ENCODE measurements at places on chromosomes 4 and X.
A peak's percentile ranks its signal among the peaks of the same experiment; 100 is the strongest.

- no peak for DNase-seq
Observed at GRCh38 chr4:112552668-112553067, 36.7 kb upstream of the NEUROG2 start.

DNA sequence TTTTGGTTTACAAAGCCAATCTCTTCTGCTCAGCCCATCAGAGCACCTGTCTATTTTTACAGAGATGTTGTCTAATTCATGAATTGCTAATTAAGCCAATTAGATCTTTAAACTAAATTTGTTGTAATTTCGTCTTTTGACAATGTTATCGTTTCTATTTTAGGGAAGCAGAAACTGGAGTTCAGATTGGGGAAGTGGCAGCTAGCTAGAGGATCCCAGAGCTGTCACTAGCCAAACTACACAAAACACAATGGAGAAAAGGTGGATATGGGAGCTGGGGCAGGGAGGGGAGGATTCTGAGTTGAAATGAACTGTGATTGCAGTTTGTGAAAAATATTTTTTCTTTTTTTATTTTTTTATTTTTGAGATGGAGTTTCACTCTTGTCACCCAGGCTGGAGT, 35.8 kb downstream of the CASP3 start:
- DNase-seq, result no peak

GRCh38 chr4:121370729-121371325, 10.0 kb downstream of the QRFPR start:
- DNase-seq, result peak; percentile 66

DNA sequence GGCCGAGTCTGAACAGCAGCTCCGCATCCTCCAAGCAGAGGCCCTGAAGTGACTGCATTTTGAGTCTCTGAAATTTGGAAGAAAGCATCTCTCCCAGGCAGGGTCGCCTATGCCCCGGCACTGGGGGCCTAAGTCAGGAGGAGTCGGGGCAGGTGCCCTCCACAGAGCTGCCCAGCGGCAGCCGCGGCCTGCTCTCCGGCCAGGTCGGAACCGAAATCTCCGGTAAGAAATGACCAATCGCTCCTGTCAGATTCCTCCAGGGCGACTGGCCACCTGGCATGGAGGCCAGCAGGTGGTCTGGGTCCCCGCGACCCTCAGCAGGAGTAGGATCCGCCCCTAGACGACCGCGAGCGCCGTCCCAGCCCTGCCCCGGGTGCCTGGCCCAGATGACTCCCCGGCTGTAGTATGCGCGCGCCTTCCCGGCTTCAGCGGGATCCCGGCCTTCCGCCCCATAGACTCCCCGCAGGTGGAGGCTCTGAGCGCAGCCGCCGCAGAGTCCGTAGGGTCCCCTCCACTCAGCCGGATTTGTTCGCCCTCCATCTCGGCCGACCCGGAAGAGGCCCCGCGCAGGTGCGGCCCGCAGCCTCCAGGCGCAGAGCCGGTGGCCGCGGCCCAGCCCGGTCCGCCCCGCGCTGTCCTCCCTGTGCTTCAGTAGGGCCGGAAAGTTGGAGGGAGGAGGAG, 1.5 kb downstream of the NKX1-1 start:
- DNase-seq, result no peak

GRCh38 chrX:82237328-82237727, 1035.4 kb downstream of the SH3BGRL start:
- DNase-seq, result no peak

GRCh38 chr4:156581282-156582063, 390.1 kb downstream of the PDGFC start:
- DNase-seq, result no peak

DNA sequence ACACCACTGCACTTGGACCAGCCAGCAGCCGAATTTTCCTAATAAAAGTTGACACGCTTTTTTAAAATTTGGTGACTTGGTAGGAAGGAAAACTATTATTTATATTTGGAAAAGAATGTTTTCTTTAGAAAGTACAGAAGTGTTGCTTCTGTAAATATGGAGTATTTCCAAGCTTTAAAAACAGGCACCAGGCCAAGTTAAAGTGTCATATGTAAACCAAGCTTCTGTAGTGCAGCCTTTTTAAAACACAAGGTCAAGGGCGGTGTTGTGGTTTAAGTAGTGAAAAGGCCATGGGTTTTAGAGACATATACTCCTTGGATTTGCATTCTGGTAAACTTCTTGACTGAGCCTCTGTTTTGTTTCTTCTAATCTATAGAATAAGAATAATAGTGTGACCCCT, 62.7 kb downstream of the TRIM2 start:
- no peak for DNase-seq

- no peak for DNase-seq
Observed at GRCh38 chr4:89171176-89171805, 60.0 kb downstream of the TIGD2 start.

DNA sequence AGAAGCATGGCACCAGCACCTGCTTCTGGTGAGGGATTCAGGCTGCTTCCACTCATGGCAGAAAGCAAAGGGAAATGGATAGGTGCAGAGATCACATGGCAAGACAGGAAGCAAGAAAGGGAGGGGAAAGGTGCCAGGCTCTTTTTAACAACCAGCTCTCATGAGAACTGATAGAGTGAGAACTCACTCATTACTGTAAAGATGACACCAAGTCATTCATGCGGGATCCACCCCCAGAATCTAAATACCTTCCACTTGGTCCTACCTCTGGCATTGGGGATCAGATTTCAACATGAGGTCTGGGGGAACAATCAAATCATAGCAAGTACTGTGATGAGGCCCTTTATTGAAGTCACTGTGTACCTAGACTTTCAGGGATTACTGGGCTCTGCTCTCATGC, 72.0 kb upstream of the PRDM5 start:
- DNase-seq, result no peak

- DNase-seq, result no peak
Observed at GRCh38 chrX:31366041-31366440, 294.2 kb upstream of the FTHL17 start.

DNA sequence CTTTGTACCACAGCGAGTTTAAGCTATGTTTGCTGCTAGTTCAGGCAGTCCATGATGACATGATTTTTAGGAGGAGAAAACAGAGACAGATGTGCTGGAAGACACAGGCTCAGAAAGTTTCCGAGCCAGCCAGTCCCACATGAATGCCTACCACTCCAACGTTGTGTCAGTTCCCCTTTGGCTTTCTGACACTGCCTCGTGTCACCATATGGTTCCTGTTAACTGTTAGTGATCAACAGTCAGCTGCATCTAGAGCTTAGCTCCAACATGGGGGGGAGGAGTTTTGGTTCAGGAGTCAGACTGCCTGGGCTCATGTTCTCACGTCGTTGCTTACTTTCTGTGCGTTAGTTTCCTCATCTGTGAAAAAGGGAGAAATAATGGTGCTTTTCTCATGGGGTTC, 343.7 kb downstream of the MID1IP1 start:
- DNase-seq, result no peak

DNA sequence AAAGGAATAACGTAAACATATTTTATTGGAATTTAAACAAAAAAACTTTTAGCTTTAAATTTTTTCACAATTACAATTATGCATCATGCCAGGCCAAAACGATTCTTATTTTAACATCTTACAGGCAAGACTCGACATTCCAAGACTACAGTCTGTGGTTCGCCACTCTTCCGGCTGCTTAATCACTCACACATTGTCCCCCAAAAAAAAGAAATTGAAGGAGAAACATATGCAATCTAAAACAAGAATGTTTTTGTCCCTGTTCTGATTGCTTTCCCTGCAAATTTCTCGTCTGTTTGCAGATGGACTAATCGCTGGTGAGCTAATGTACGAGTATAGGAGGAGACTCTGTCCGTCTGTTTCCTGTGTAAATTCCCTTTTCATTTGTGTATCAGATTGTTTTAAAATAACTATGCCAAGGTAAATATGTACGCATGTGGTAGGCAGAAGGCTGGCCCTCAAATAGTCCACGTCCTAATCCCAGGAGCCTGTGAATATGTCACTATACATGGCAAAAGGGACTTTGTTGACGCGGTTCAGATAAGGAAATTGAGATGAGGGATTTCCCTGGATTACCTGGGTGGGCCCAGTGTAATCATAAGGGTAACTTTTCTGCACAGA, 37.7 kb upstream of the MTNR1A start:
- no peak for DNase-seq

All from activated naive CD4-positive, alpha-beta T cell treated with anti-CD3 and anti-CD28 coated beads for 36 hours (primary cell).